ENCODE measurements at places on chromosomes 13 and 19.

DNA sequence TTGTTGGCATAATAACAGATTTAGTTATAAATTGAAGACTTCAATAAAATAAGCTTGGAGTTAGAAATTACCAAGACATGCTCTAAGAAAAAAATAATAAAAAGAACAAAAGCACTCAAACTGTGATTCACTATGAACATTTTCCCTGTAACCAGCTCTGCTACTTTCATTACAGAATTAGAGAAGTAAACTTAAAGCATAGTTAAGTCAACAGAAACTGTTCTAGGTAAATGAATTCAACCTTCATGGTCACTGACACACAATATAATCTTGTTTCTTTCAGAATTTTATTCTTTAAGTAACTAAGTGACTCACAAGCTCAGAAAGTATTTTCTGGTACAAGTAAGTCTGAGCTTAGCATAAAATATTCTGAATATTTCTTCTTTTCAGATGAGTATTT lies 136.3 kb downstream of the KLF5 start:
- DNase-seq: no peak

DNA sequence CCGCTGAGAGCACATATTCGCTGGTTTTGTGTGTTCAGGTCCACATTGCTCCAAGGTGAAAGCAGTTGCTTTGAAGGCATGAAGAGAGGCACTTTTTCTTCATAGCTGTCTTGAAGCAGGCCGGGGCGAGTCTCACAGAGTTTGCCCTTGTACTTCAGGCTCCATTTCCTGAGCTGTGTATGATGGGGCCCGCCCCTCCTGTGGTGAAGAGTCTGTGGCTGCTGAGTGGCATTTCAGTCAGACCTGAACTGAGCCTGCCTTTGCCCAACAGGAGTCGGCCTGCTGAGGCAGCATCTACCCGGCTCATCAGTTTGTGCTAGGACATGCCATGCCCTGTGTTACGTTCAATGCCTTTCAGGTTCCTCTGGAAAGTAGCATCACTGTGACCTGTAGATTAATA lies 44.4 kb upstream of the C1QTNF9 start:
- DNase-seq: no peak

DNA sequence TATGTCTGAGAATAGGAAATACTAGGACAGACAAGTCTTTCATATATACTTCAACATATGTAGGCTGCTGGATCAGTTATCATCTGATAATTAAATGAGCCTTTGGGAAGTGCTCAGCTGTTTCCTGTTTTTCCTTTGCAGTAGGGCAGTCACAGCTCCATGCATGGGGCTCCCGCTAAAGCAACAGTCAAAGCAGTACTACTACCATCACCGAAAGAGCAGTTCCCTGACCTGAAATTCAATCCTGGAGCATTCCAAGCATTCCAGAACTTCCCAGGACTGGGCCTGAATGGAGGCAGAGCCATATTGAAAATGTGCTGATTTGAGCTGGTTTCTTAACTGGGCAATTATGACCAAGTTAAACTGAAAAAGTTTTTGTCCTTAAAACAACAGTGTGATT lies 20.5 kb downstream of the MICU2 start:
- DNase-seq: no peak

- DNase-seq: no peak
These were observed 14.2 kb downstream of the RB1 start for GRCh38 chr13:48317511-48318376.

GRCh38 chr13:101978552-101979315 lies 423.1 kb downstream of the FGF14 start:
- DNase-seq: peak; percentile 24

GRCh38 chr19:28065026-28065425 lies 1147.9 kb downstream of the UQCRFS1 start:
- no peak for DNase-seq

DNA sequence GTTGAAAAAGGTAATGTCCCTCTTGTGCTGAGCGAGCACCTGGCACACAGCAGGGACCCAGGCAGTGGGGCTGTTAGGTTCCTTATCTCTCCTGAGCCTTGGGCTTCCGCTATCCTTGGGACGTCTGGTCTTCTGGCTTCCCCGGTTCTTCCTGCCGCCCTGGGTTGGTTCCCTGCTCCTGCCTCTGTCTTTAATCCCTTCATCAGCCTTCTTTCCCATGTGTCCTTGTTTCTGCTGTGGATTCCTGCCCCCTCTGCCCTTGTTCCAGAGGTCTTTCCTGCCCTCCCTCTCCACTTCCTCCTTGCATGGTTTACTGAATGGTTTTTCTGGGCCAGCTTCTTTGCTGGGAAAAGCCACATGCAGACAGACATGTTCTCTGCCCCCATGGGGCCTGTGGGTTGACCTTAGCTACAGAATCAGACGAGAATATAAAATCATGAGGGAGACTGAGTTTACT lies 2.6 kb downstream of the EPN1 start:
- no peak for DNase-seq

- DNase-seq: peak; percentile 19
These were observed 13.6 kb downstream of the POLR1D start for GRCh38 chr13:27635266-27635665.

- peak; percentile 70 for DNase-seq
These were observed 2.7 kb upstream of the SNAPC2 start for GRCh38 chr19:7917267-7918061.

GRCh38 chr19:21593934-21594820 lies 88.8 kb downstream of the ZNF429 start:
- DNase-seq: no peak

DNA sequence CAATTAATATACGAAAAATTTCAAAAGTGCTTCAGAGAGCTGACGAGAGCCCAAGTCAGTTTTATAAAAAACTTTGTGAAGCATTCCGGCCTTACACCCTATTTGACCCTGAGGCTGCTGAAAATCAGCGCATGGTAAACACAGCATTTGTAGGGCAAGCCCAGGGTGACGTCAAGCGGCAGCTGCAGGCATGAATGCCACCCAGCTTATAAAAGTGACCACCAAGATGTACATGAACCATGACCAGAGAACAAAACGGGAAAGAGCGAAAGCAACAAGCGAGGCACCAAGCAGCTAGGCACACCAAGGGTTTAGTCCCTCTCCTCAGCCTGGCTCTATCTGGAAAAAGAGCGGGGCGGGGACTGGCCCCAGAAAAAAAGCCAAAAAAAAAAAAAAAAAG lies 6.0 kb downstream of the SIGLEC11 start:
- DNase-seq: no peak

DNA sequence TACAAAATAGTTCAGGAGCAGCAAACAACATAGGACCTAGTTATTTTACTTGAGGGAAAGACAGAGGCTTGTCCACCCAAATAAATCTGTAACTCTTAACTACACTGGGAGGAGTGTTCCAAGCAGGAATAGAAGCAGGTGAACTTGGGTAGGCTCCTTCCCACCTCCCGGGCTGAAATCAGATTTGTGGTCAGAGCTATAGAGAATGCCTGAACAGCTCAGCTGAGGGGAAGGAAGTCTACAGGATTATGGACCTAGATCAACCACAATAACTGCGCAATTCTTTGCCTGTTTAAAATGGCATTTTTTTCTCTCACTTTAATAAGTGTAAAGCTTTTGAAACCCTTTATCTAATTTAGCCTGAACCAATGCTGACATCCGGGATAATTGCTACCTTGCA lies 73.5 kb upstream of the IRS2 start:
- no peak for DNase-seq

DNA sequence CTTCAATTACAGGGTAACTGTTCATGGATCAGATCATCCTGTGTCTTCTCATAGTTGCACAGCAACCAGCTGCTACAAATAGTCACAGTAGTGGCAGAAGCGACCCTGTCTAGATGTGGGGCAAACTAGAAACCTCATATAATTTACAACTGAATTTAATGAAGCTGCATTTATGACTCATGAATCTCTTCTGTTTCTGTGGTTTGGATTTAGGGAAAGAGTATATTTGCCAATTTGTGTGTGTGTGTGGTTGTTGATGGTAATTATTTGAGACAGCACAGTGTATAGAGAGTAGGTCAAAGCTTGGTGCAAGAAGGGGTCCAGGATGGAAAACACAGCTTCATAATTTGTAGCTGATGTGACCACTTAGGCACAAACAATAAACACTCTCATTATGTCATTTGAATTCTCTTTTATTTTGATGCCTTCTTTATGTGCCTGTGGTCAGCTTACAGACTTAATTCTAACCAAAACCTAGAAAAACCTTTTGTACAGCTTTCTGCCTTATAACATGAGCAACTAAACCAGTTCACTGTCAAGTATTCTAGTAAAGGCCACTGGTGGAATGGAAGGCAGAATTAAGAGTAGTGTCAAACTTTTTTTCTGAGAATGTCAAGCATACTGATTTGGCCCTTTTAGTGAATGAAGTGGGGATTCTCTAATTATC lies 218.1 kb downstream of the TBC1D4 start:
- DNase-seq: no peak

GRCh38 chr19:45920458-45920857 lies 5.9 kb upstream of the NANOS2 start:
- peak; percentile 48 for DNase-seq

- DNase-seq: no peak
These were observed 96.4 kb upstream of the STARD13 start for GRCh38 chr13:33381906-33382305.

DNA sequence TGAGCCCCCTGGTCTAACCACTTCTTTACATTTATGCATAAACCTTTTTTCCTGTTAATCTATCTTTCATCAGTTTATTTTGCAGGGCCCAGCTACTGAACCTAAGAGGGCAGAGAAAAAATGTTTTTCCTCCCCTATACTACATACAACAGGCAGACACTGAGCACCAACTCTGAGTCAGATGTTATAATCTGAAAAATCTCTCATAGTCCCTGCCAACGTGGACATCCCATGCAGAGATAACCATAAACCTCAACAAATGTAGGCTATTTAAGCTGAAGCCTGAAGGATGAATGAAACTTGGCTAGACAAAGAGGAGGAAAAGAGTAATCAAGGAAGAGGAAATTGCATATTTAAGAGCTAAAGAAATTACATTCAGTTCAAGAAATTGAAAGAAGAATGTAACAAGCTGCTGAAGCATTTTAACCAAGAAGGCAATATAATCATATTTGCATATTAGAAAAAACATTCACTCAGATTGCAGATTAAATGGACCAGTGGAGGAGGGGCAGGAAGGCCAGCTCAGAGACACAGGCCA lies 2.6 kb downstream of the NEK3 start:
- no peak for DNase-seq

- no peak for DNase-seq
These were observed 22.3 kb downstream of the SLC7A1 start for GRCh38 chr13:29573190-29573589.

- no peak for DNase-seq
These were observed 1362.1 kb upstream of the ATXN8OS start for GRCh38 chr13:68745502-68745901.

- DNase-seq: no peak
These were observed 2.0 kb upstream of the SRRM5 start for GRCh38 chr19:43609872-43610271.

DNA sequence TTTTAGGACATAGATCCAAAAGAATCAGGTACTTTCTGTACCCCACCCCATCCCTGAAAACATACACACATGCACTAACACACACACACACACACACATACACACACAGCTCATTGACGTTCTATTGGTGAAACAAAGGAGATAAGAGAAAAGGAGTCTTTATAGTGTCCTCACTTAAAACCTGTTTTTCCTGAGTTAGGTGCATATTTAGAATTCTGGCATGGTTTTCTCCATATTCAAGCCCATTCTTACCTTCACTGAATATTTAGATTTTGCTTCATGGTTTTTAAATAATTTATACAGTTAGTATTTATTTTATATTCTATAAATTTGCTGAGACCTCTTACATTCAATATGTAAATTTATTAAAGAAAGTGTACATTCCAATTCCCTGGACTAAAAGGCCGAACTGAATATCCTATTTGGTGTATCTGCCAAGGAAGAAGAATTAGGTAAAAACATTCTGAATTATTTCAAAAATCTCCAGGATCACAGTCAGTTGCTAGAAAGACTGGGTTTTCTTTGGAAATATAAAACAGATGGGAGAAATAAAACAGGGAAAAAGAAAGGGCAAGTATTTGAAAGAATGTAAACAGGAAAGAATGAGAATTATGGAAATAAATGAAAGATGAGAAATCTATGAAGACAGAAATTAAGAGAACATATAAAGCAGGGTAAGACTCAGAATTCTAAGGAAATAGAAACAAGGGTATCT lies 556.2 kb downstream of the KCTD12 start:
- DNase-seq: no peak

- DNase-seq: peak; percentile 82
These were observed 5.0 kb upstream of the LENG1 start for GRCh38 chr19:54164369-54165068.

- DNase-seq: no peak
These were observed 16.0 kb downstream of the FGF9 start for GRCh38 chr13:21686751-21687391.

GRCh38 chr13:49622174-49622946 lies 5.9 kb upstream of the ARL11 start:
- no peak for DNase-seq

- peak; percentile 41 for DNase-seq
These were observed 46.4 kb downstream of the CELF5 start for GRCh38 chr19:3270902-3271301.

- peak; percentile 69 for DNase-seq
These were observed 24.0 kb upstream of the OLFM4 start for GRCh38 chr13:53004573-53004972.

GRCh38 chr13:104320446-104320845 lies 1254.2 kb upstream of the SLC10A2 start:
- DNase-seq: no peak

- no peak for DNase-seq
These were observed 5.5 kb upstream of the SLC1A6 start for GRCh38 chr19:14985133-14985532.

DNA sequence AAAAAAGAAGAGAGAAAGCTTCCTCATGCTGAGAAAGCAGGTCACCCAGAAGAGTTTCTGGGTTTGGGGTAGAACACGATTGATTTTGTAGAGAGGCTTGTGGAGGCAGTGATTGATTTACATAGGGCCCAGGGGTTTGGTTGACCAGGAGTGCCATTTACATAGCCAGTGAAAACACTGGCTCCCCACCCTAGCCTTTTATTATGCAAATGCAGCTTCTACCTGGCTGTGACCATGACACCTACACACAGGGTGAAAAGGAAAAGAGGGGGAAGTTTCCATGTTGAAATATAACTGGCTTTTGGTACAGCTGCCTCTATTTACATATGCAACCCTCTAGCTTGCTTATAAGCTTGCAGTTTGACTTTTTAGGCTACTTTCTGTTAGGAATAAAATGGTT lies 62.0 kb downstream of the ZNF100 start:
- DNase-seq: no peak

DNA sequence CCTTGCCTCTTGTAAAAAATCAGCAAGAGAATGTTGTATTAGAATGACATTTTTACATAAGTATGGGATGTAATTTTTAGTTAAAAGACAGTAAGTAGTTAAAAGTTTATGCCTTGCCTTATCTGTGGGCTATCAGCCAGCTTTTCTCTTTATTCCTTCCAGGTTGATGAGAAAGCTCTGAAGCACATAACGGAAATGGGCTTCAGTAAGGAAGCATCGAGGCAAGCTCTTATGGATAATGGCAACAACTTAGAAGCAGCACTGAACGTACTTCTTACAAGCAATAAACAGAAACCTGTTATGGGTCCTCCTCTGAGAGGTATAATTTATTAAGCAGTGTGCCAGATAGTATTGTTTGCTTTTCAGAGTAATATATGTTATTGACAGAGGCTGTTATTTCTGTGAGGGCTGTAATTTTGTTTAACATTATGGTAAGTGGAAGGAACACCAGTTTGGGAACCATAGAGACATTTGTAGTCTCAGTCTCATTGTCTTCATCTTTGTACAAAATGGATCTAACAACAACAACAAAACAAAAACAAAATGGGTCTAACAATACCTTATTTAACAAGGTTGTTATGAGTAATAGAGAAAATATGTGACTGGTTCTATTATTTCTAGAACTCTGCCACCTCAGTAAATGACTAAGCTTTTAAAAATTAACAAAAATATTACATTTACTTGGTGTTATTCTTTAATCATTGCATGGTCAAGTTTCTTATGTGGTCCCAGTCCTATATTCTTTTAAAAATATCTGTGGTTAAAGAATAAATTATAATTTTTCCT lies 112.8 kb downstream of the TDRD3 start:
- no peak for DNase-seq

All from NCI-H82 (cell line).